ENCODE measurements at places on chromosomes 4 and X.

DNA sequence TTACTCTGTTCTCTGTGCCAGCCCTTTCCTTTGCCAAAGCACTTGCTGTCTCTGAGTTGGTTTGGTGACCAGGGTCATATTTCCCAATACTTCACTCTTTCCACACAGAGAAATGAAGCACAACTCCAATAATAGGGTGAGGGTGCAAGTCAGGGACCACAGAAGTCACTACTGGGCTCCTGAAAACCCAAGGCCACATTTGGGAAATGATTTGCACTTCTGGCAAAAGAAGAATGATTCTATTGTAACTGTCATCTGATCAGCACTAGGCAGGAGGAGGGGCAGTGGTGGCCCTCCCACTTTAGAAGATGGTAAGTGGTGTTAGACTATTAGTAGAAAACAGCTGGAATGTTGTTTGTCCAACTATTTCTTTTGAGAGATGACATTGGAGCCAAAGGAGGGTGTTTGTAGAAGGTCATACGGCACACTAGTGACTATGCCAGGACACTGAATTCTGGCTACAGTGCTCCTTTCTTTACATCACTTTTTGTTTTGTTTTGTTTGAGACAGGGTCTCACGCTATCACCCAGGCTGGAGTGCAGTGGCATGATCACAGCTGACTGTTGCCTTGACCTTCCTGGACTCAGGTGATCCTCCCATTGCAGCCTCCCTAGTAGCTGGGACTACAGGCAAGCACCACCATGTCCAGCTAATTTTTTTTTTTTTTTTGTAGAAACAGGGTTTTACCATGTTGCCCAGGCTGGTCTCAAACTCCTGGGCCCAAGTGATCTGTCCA is 10.8 kb upstream of the HADH start:
- DNase-seq: no peak

GRCh38 chrX:130120746-130121504 is 10.6 kb upstream of the ELF4 start:
- DNase-seq: peak; percentile 44

DNA sequence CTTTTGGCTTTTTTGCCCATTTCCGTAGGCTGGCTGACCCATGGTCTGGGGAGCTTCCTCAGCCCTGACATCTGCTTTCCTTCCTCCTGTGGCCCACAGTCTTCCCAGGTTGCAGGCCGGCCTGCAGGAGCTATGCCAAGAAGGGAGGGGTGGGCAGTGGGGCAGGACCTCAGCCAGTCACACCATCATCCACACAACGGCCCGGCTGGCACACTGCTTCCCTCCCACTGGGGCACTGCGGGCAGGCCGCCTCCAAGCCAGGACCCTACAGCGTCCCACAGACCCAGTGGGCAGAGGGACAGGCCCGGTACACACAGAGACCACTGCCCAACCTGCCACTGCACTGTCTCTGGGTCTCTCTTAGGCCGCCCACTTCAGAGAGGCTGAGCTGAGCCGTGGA is 38.0 kb downstream of the CTBP1 start:
- no peak for DNase-seq

- DNase-seq: no peak
Measured at GRCh38 chr4:119897260-119897659, 169.4 kb downstream of the MAD2L1 start.

DNA sequence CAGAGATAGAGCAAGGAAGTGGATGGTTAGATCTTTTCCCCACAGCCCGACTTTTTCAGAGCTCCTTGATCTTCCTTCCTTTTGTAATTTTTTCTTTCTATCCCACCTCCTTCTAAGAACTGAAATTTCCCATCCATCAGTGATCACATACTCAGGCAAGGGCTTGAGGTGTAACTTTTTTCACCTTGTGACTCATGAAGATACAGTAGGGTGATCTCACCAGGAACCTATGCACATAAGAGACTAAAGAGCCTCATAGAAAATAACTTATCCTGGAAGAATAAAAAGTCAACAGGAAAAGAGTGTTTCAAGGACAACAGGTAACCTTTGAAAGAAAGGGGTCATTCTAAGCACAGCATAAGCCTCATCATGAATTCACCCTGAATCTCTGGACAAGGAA is 131.2 kb upstream of the HCCS start:
- no peak for DNase-seq

- no peak for DNase-seq
Measured at GRCh38 chr4:182280436-182281111, 37.4 kb downstream of the TENM3 start.

DNA sequence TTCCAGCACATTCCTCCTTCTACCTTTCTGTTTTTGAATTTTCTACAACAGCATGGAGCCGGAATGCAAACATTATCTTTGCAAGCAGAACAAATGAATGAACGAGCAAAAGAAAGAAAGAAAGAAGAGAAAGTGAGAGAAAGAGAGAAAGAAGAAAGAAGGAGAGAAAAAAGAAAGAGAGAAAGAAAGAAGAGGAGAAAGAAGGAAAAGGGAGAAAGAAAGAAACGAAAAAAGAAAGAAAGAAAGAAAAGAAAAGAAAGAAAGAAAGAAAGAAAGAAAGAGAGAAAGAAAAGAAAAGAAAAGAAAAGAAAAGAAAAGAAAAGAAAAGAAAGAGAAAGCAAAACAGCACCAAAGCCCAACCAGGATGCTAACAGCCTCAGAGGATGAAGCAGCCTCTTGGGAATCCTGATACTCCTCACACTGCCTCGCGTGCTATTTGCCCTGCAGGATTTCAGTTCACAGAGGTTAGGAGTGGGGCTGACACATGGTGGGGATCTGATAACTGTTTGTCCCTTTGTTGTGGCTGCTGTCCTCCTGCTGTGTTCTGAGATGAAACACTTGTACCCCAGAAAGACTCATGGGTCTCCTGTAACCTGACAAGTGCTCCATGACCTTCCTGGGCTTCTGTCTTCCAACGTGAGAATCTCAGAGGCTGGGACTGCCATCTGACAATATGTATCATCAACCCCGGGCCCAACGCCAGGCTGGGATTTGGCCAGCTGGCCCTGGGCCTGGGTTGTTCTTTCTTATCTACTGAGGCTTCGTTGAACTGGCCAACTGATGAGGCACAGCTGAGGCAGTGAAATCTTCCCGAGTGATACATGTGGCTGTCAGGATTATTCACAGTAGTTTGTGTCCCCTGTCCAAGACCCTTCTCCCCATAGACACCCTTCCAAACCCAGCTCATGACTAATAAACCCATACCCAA is 61.0 kb downstream of the SEPSECS start:
- no peak for DNase-seq

DNA sequence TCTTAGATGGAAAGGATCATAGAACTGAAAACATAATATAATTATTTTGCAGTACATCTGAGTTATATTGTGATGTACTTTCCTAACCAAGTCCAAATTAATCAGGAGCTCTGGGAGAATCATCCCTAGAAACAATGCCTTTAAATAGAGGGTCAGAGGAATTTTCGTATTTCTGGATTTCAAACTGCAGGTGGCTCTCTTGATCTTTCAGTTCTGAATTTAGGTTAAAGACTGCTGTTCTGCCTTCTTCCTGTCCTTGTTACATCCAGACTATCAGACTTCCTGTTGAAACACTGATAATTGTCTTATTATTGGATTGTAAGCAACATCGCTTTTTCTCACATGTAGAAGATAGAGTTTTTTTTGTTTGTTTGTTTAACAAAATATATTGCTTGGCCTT is 142.7 kb downstream of the RPA4 start:
- peak; percentile 48 for DNase-seq
